ENCODE measurements at places on chromosomes 7 and 10.

DNA sequence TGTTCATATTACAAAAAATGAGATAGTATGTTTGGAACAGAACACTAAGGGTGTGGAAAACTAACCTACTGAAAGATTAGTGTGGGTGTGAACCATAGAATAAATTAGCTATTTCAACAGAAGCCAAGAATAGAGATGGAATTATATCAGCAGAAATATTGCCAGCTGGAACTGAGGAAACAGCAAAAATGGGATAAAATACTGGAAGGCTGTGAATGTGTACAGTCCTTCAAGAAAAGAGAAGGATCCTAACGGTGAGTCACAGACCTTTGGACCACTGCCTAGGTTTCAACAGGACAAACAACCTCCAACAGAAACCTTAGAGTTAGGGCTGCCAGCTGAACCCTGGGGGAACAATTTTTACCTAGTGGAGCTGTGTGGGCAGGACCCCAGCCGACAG is 395.0 kb downstream of the ZWINT start:
- no peak for DNase-seq

GRCh38 chr7:122869260-122869659 is 17.0 kb downstream of the CADPS2 start:
- no peak for DNase-seq

- no peak for DNase-seq
Observed at GRCh38 chr10:47367646-47368045, 16.4 kb downstream of the ZNF488 start.

DNA sequence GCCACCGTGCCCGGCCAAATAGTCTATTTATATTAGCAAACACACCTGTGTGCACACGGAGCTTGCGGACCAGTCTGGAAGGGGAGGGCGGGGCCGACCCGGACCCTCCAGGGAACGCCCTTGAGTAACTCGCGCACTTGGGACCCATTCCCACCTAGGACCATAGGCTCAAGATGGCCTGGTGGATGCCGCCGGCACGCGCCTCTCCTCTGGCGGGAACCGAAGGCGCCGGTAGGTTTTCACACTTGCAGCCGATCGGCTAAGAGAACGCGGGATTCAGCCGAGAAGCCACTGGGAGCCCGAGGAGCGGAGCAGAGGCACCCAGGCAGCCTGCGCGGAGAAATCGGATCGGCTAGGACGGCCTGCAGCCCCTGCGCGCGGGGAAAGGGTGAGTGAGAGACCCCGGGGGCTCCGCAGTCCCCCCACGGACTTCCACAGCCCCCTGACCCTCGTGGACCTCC is 18.9 kb downstream of the IFT22 start:
- DNase-seq: no peak

DNA sequence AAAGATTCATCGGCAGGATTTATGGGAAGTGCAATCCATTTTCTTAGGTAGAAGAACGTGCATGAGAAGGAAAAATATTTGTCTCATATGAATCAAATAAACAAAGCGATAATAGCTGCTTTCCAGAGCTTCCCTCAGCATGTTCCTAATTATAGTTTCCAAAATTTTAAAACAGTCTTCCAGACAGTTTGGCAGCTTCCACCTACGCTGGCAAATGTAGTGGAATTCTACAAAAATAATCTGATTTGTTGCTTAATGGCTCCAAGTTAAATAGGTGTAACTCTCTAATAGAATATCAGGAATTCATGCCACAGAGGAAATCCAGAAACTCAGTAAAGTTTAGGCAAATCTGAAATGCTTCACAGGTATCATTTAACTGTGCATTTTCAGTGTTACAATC is 23.3 kb upstream of the AGBL3 start:
- no peak for DNase-seq

GRCh38 chr10:43230101-43230908 is 36.6 kb downstream of the RASGEF1A start:
- peak; percentile 12 for DNase-seq

- no peak for DNase-seq
Observed at GRCh38 chr10:24152270-24152669, 56.7 kb upstream of the KIAA1217 start.

DNA sequence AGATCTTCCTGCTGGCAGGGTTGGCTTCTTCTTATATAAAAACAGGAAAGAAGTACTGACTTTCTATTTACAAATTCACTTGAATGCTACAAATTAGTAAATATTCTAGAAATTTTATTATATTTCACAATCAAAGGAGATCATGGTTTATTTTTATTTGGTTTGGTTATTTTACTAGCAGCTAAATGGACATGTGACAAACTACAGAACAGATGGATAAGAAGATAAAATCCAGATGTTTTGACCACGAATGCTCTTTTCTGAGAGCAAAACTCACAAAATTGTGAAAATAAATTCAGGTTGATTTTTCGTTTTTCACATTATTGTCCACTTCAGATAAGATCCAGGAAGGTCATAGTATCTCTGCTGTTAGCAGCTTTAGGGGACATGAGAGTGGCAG is 55.4 kb downstream of the CACNA2D1 start:
- no peak for DNase-seq

DNA sequence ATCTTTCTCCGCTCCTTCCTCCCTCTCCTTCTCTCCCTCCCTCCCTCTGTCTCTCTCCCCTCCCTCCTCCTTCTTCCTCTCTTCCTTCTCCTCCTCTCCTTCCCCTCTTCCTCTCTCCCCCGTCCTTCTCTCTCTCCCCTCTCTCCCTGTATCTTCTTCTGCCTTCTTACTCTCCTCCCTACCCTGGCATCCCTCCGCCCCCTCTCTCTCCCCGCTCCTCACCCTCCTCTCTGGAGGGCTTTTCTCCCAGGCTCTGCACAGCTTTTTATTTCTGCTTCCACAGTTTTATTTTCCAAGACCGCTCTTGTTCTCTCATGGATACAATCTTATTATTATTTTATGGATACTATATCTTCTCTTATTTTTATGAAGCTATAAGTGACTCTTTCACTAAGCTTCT is 32.6 kb downstream of the AP5Z1 start:
- DNase-seq: no peak

DNA sequence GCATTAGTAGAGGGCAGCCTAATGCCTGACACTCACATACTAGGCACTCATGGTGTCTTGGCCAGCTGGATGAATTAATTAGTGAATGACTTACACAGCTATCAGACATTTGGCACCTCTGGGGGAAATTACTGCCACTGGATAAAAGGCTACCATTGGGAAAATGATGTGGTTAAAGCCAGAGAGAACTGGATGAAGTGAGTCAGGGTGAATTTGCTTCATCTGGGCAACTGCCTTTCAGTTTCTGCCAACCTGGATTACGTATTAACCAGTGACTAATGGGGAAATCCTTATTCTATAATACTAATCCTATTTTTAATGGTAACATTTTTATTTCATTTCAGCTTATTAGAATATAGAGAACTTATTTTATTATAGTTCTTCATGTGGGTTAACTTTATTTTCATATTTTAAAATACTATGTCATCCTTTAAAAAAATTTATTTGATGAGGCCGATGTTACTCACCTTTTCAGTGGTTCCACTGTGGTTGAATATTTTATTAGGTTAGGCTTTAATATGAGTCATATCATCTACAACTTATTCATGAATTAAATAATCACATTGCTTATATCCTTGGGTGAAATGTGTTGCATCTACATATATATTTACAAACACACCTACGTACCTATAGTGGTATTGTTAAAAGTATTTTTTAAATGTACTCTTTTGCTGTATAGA is 85.6 kb upstream of the CAPZA2 start:
- DNase-seq: no peak

DNA sequence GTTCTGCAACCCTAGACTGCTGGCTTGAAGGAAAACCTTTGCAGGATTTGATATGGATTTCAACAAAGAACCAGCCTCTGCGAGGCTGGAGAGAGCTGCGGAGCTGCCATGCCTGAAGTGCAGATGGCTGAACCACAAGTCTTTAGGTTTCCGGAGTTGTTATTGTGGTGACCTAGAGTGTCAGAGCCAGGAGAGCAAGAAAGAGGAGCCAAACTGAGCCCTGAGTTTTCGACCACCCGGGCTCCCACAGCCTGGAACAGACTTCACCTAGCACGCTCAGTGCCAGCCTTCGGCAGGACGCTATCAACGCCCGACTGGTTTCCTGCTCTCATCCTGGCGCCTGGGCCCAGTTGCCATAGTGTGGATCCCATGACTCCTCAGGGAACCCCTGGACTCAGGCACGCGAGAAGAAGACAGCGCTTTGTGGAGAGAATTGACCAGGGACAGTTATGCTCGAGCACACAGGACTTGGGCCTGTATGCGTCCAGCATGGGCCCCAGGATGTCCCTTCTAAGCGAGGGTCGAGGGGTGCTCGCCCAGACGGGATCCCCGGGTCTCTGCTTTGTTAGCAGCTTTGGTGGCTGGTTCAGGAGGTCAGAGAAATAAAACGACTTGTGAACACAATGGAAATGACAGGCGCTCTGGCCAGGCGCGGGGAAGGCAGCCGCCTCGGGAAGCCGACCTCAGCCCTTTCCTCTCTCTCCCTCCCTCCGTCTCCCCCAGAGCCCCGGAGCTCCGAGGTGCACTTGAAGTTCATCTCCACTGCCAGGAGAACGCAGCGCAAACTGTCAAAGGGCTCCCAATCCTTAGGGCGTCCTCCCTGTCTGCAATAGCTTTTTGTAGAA is 1.8 kb upstream of the GAD2 start:
- peak; percentile 31 for DNase-seq

DNA sequence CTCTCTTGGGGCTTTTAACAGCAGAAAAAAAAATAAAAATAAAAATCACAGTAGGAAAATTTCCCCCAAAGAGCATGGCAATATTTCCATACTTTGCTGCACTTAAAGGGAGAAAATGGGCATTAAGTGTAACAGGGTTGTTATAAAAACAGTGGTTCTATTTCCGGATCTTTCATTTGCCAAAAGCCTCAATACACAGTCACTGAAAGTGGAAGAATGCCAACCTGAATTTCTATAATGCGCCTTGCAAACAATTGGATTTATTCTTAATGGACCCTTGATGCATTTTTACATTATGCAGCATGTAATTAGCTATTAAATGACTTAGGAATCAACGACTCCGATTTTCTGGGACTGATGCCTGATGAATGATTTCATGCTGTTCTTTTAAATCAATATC is 127.6 kb upstream of the NANOS1 start:
- DNase-seq: no peak

GRCh38 chr7:1706721-1707613 is 36.9 kb downstream of the ELFN1 start:
- no peak for DNase-seq

- DNase-seq: no peak
Observed at GRCh38 chr10:111077785-111078504, 1.1 kb downstream of the ADRA2A start.

GRCh38 chr7:142094861-142095260 is 16.7 kb upstream of the MGAM2 start:
- DNase-seq: no peak

GRCh38 chr7:6257675-6258074 is 14.7 kb downstream of the CYTH3 start:
- no peak for DNase-seq

- no peak for DNase-seq
Observed at GRCh38 chr10:15254808-15255648, 86.5 kb upstream of the NMT2 start.

DNA sequence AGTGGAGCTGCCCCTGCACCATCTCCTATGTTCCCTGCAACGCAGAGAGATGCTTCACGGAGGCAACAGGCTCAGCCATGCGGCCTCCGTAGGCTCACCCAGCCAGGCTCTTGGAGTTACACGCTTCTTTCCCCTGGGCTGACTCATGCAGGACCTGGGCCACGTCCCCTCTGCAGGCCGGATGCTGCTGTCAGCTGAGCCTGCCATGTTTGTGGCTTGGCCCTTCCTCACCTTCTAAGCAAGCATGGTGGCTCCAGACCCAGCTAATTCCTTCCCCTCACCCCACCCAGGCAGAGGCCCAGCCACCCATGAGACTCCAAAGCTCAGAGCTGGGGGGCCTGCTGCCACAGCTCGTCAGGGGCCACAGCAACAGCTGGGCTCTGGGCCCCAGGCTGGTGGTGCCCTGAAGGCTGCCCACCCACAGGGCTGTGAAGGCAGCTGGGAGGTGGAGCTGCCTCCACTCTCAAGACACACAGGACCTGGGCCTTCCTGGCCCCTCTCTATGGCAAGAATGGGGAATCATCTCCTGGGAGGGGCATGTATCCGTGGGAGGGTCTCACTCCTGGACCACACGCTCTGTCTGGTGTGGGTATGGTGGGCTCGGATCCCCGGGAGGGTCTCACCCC is 219.6 kb downstream of the ELFN1 start:
- peak; percentile 10 for DNase-seq

GRCh38 chr7:41280491-41280890 is 422.4 kb downstream of the INHBA start:
- DNase-seq: no peak

DNA sequence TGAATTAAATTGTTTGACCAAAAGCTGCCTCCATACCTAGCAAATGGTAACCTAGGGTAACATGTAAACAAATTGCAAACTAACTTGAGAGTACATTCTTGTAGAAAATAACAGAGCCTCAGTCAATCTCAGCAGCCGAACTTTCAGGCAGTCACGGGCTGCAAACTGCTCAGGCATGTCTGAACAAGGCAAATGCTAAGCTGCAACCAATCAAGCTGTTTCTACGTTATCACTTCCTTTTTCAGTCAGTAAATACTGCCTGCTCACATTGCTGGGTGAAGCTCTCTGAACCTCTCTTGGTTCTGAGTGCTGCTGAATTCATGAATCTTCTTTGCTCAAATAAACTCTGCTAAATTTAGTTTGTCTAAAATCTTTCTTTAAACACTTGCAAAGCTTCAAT is 1212.4 kb downstream of the SORCS1 start:
- no peak for DNase-seq

DNA sequence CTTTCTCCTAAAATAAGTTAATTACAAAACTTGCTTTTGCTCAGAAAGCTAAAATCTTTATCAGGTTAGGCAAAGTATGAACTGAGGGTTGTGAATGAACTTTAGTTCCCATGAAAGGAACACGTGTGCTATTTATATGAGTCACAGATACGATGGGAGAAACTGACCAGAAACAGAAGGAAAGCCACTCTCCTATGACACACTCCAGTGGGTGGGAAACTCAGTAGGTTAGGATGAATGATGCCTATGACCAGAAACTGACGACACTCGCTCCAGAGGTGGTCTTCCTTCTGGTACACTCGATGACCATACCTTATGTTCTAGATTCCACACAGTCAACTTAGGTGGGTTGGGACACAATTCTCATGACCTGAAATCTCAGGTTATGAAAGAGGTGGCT is 215.7 kb upstream of the INHBA start:
- DNase-seq: no peak
